ENCODE measurements at places on chromosomes 2 and 18. TPM values are rescaled to one million over a fixed set of nuclear protein-coding genes. Genes with fewer than 3 reads are reported as not detected.
A peak's percentile ranks its signal among the peaks of the same experiment; 100 is the strongest.

DNA sequence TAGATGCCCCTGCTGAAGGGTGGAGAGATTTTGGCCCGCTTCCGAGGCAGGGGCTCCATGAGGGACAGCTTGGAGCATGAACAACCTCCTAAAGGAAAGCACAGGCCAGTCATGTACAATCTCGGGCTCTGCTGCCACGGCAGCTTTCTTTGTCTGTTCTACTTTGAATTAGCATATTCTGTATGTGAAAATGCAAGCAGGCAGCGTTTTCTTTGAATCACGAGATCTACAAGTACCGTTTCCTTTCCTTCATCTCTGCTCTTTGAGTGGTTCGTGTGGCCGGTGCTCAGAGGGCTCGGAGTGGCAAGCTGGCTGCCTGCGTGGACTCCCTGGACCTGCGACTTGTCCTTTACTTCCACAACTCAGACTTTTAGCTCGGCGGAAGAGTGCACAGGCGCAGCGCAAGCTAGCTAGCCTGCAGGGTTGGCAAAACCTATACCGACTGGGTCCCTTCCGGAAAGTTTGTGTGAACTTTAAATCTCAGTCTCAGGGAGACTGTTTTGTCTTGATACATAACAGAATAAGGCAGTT, 6.9 kb downstream of the TWIST2 start:
- no peak overlapping the region for H3K27ac ChIP-seq
- H3K36me3 ChIP-seq: no peaks in the 10 kb centered on the region
- H3K27me3 ChIP-seq: no peaks in the 10 kb centered on the region
- peaks cover 2% of the 10 kb centered on the region for H3K4me1 ChIP-seq
- peak overlapping the region; percentile 7 for H3K4me3 ChIP-seq

GRCh38 chr2:212777020-212777491, 238.5 kb upstream of the ERBB4 start:
- no peaks in the 10 kb centered on the region for H3K36me3 ChIP-seq
- no peak overlapping the region for H3K4me3 ChIP-seq
- DNase-seq: no peak
- H3K27me3 ChIP-seq: no peaks in the 10 kb centered on the region
- H3K4me1 ChIP-seq: no peaks in the 10 kb centered on the region

- H3K4me3 ChIP-seq: no peak overlapping the region
- H3K4me1 ChIP-seq: peaks cover 10% of the 10 kb centered on the region
- no peak overlapping the region for H3K27ac ChIP-seq
- DNase-seq: no peak
- H3K27me3 ChIP-seq: no peaks in the 10 kb centered on the region
These were observed 7.1 kb downstream of the ZNF407 start for GRCh38 chr18:74604774-74605173.

- H3K36me3 ChIP-seq: no peaks in the 10 kb centered on the region
- DNase-seq: no peak
- no peak overlapping the region for H3K4me3 ChIP-seq
- no peak overlapping the region for H3K27ac ChIP-seq
These were observed 60.7 kb upstream of the GATA6 start for GRCh38 chr18:22108674-22109073.

DNA sequence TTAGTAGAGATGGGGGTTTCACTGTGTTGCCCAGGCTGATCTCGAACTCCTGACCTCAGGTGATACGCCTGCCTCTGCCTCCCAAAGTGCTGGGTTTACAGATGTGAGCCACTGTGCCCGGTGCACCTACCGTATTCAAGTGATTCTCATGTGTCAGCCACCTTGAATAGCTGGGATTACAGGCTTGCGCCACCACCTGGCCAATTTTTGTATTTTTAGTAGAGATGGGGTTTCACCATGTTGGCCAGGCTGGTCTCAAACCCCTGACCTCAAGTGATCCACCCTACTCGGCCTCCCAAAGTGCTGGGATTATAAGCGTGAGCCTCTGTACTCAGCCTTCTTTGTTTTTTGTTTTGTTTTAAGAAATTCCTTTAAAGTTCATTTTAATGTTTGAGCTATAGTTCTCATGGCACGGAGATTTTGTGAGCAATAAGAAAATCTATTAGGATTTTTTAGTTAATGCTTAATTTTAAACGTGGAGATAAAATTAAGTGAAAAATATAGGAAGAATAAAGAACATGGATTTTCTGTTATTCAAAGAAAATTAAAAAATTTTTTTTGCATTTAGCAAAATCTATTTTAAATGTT, 242.6 kb downstream of the PHLPP1 start:
- H3K27me3 ChIP-seq: no peaks in the 10 kb centered on the region
- H3K36me3 ChIP-seq: no peaks in the 10 kb centered on the region
- H3K4me3 ChIP-seq: no peak overlapping the region
- H3K4me1 ChIP-seq: no peaks in the 10 kb centered on the region
- DNase-seq: no peak
- no peak overlapping the region for H3K27ac ChIP-seq

DNA sequence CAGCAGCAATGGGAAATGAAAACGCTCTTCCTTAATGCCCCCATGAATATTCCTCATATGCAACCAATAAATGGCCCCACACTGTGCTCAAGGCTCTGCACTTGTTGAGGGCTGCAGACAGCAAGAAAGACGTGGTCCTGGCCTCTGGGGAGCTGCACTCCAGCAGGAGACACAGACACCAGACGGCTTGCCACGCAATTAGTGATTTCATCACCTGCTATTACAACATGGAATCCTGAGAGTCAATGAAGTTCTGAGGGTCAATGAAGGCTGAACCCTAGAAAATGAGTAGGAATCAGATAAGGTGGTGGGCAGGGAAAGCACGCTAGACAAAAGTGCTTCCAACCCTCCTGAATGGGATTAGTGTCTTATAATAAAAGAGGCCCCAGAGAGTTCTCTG, 18.9 kb downstream of the CREG2 start:
- DNase-seq: no peak
- no peaks in the 10 kb centered on the region for H3K36me3 ChIP-seq
- H3K4me3 ChIP-seq: no peak overlapping the region
- H3K27me3 ChIP-seq: no peaks in the 10 kb centered on the region
- H3K27ac ChIP-seq: no peak overlapping the region
- H3K4me1 ChIP-seq: no peaks in the 10 kb centered on the region

DNA sequence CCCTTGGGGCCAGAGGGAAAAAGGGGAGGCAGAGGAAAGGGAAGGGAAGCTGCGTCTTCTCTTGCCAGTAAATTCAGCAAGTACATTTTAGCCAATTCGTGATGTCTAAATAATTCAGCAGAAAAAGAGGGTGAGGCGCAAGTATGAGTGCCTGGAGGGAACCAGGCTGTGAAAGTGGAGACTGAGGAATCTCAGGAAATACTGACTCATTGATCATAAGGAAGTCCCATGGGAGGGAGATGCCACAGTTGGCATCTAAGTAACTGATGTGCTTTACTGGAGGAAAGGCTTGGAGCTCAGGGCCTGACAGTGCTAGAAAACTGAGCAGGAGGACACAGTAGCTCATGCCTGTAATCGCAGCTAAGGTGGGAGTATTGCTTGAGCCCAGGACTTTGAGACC, 31.1 kb downstream of the KIF5C start:
- no peak overlapping the region for H3K27ac ChIP-seq
- H3K4me3 ChIP-seq: no peak overlapping the region
- H3K4me1 ChIP-seq: no peaks in the 10 kb centered on the region
- H3K36me3 ChIP-seq: no peaks in the 10 kb centered on the region
- DNase-seq: no peak

DNA sequence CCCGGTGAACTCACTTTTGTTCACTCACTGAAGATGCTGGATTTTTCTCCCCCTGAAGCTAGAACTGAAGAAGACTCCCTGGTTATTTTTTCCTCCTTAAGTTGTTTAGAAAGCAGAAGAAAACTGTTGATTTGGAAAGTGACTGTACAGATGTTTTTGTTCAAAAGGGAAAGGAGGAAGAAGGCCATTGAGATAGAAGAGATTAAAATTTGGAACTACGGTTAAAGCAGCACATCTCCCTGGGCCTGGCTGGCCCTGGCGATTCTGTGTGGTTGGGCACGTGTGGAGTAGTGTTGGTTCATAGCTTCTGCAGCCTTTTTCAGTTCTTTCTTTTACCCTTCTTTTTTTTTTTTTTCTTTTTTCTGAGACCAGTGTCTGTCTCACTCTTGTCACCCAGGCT, 109.2 kb downstream of the MAP4K4 start:
- no peak overlapping the region for H3K27ac ChIP-seq
- no peak for DNase-seq
- no peaks in the 10 kb centered on the region for H3K36me3 ChIP-seq
- H3K4me3 ChIP-seq: no peak overlapping the region

DNA sequence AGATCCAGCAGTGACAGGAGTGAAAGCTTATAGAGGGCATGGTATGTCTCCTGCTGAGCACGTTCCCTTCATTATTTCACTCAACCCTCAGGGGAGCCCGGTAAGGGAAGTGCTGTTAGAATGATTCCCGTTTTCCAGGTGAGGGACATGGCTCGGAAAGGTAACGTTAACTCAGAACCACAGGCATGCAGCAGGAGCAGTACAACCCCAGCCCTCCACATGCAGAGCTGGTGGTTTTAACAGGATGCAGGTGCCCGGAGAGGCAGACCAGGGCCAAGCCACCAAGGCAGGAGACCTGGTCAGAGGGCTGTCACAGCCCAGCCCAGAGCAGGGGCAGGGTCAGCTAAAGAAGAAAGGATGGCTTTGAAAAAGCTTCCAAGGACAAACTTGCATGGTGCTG, 268.5 kb downstream of the SH3BP4 start:
- DNase-seq: no peak
- no peak overlapping the region for H3K4me3 ChIP-seq
- no peaks in the 10 kb centered on the region for H3K27me3 ChIP-seq

GRCh38 chr18:48569139-48569914, 30.5 kb downstream of the CTIF start:
- H3K27ac ChIP-seq: no peak overlapping the region
- H3K4me1 ChIP-seq: peaks cover 17% of the 10 kb centered on the region
- no peak overlapping the region for H3K4me3 ChIP-seq
- no peaks in the 10 kb centered on the region for H3K27me3 ChIP-seq

GRCh38 chr2:183081911-183082310, 3.4 kb downstream of the DUSP19 start:
- peaks cover 3% of the 10 kb centered on the region for H3K4me1 ChIP-seq
- no peaks in the 10 kb centered on the region for H3K27me3 ChIP-seq
- no peak for DNase-seq
- no peak overlapping the region for H3K27ac ChIP-seq

- H3K4me1 ChIP-seq: peaks cover 13% of the 10 kb centered on the region
- H3K36me3 ChIP-seq: peaks cover 6% of the 10 kb centered on the region
- DNase-seq: no peak
- no peaks in the 10 kb centered on the region for H3K27me3 ChIP-seq
- H3K27ac ChIP-seq: no peak overlapping the region
These were observed 55.9 kb downstream of the PLA2R1 start for GRCh38 chr2:160006475-160006874.

DNA sequence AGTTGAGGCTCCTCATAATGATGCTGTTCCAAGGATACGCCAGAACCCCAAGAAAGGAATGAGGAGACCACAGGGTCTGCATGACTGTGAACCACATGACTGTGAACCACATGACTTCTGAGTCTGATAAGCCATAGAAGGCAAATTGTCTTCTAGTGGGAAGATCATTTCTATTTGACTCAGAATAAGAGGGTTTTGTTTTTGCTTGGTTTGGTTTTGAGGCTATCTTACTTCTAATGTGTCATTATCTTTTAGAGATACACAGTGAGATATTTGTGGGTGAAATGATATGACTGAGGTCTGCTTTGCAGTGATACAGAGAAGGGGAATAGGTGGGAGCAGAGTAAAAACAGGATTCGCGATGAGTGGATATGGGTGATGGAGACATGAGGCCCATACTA, 28.9 kb upstream of the BCL2L11 start:
- no peak overlapping the region for H3K27ac ChIP-seq
- no peaks in the 10 kb centered on the region for H3K4me1 ChIP-seq
- no peak overlapping the region for H3K4me3 ChIP-seq
- DNase-seq: no peak
- H3K36me3 ChIP-seq: no peaks in the 10 kb centered on the region
- no peaks in the 10 kb centered on the region for H3K27me3 ChIP-seq

- no peaks in the 10 kb centered on the region for H3K4me1 ChIP-seq
- DNase-seq: no peak
- no peak overlapping the region for H3K4me3 ChIP-seq
- H3K27ac ChIP-seq: no peak overlapping the region
These were observed 709.1 kb upstream of the CHAC2 start for GRCh38 chr2:53058526-53058925.

DNA sequence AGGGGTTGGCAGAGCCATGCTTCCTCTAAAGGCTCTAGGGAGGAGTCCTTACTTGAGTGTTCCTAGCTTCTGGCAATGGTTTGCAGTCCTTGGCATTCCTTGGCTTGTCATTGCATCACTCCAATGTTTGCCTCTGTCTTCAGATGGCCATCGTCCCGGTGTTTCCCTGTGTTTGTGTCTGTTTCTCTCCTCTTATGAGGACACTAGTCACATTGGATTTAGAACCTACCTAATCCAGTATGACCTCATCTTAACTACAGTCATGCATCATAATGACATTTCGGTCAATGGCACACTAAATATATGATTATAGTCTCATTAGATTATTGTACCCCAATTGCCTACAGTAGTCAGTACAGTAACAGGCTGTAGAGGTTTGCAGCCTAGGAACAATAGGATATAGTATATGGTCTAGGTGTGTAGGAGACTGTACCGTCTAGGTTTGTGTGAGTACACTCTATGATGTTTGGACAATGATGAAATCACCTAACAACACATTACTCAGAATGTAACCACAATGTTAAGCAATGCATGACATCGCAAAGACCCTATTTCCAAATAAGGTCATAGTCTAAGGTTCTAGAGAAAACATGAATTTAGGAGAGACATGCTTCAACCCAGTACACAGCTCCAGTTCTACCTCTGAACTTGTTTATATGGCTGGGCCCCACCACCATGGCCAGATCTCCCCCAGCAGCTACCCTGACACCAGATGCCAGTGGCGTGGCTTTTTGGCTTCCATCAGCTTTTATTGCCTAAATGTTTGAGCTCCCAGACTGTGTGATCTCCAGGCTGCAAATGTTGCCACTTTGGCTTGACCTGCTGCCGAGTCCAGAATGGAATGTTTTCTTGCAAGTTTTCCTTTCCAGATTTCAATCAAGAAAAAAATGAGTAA, 22.1 kb downstream of the SRD5A2 start:
- H3K4me1 ChIP-seq: no peaks in the 10 kb centered on the region
- H3K36me3 ChIP-seq: no peaks in the 10 kb centered on the region
- no peak for DNase-seq
- no peaks in the 10 kb centered on the region for H3K27me3 ChIP-seq
- no peak overlapping the region for H3K27ac ChIP-seq

Gene FEV
- not detected for total RNA-seq

Gene ELOA2
- not detected for total RNA-seq

Gene GAD1
- 0.41 TPM for total RNA-seq

Gene SCN3A
- total RNA-seq: 8.3 TPM

Gene COL4A3
- 36.7 TPM for total RNA-seq

Gene STAT4
- total RNA-seq: 2.7 TPM

Gene DES
- total RNA-seq: 146 TPM

Gene RASGRP3
- 16.2 TPM for total RNA-seq

Gene NRP2
- 75.1 TPM for total RNA-seq

Gene KCNS3
- total RNA-seq: 33.6 TPM

Gene CHRND
- not detected for total RNA-seq

Gene LRRTM4
- total RNA-seq: not detected

Gene SCG2
- 0.56 TPM for total RNA-seq

Gene SELENOI
- total RNA-seq: 7.0 TPM

Measured in thoracic aorta (tissue), 2 donors.